M059J (cell line): ENCODE measurements at places on chromosomes 3 and 15.
A peak's percentile ranks its signal among the peaks of the same experiment; 100 is the strongest.

DNA sequence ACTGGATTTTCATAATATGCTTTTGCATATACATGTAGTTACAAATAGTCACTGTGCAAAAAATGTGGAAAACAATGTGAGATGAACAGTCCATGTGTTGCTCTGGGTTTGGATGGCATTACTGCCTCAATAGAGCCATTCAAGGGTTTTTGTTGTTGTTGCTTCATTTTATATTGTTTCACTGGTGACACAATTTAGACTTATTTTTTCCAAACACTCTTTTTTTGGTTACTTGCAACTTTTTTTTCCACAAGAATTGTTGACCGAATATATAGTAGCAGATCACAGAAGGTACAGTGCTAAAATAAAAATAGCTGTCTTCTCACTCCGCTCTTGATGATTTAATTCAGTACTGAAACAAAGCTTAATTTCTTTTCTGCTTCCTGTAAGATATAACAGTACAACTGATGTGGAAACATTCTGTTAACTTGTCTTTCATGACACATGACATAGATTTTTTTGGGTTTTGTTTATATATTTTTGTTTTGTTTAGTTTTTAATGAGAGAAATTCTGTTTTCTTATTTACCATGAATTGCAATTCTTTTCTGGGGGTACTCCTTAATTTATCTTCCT is 618.6 kb downstream of the NAALADL2 start:
- no peak for DNase-seq

DNA sequence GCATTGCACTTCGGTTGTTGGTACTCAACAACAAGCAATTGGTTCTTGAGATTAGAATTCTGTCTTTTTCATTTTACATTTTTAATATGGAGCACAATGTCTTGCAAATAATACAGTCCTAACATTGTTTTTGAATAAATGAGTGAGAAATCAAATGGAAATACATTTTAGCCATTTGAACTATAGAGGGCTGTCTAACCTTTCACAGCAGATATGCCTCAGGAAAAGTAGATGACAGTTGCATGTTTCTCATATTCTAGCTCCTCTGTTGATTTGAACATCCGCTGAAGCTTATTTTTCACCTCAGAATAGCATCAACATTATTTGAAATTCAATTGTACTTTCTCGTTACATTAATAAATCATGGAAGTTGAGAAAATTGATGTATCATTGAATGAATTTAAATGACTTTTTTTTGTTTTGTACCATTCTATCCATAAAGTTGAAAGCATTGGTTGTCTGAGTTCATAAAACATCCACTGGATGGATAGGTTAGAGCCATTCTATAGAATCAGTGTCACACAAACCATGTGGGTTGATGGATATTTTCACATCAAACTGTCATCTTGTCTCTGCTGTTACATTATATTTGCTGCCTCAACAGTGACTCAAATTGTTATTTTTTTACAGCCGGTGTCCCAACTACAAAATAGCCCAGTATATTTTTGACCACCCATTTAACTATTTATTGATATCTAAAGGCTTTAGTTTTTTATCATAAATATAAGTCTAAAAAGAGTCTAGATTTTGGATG is 928.3 kb downstream of the NSUN3 start:
- no peak for DNase-seq

- no peak for DNase-seq
These were observed 61.5 kb downstream of the APBA2 start for GRCh38 chr15:28947221-28947674.

DNA sequence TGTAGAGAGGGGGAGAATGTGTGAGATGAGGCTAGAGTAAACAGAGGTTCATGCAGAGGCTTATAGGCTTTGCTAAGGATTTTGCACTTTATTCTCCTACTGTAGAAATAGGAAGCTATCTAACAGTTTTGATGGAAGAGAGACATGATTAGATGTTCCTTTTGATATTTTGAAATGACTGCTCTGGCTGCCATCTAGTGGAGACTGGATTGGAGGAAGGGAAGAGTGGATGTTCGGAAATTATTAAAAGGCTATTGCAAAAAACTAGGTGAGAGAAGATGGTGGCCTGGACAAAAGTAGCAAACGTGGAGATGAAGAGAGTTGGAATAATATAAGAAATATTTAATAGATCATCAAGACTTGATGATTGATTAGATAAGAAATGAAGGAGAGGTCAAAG is 42.2 kb downstream of the SYN2 start:
- peak; percentile 4 for DNase-seq

- no peak for DNase-seq
These were observed 374.7 kb downstream of the TUSC7 start for GRCh38 chr3:117084277-117084676.

DNA sequence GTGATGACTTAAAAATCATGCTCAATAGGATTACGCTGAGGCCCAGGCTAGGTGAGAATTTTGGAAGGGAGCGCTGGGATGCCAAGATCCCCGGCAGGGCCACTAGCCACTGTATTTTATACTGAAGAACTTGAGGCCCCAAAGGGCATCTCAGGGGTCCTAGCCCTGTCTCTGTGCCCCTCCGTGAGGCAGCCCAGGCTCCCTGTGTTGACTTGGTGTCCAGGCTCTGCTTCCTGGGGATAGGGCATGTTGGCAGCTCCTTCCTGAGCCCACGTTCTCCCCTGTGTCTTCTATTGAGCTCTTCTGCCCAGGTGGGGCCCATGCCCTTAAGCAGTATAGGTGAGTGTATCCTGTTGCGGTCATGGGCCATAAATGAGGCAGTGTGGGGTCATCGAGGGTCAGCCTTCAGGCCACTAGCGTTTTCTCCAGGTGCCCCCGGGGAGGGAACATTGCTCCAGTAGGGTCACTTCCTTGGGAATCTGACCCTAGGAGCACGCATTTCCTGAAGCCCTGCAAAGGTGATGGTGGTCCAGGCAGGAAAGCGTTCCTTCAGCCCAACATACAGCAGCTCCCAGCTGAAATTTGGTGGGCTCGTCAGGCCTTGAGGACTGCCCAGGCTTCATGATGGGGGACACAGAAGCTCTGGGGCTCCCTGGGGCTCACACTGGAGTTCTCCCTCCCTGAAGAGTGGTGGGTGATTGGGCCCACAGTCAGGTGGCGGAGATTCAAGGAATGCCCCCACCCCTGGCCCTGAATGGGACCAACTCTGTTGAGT is 189.4 kb downstream of the UBE3A start:
- DNase-seq: no peak

- DNase-seq: no peak
These were observed 38.7 kb downstream of the FGD5 start for GRCh38 chr3:14857506-14857905.

GRCh38 chr3:8658306-8659212 is 14.0 kb upstream of the SSUH2 start:
- DNase-seq: peak; percentile 69

- DNase-seq: no peak
These were observed 7.1 kb downstream of the SLC25A20 start for GRCh38 chr3:48891606-48892005.

GRCh38 chr15:82595766-82596165 is 51.4 kb downstream of the CPEB1 start:
- DNase-seq: no peak

DNA sequence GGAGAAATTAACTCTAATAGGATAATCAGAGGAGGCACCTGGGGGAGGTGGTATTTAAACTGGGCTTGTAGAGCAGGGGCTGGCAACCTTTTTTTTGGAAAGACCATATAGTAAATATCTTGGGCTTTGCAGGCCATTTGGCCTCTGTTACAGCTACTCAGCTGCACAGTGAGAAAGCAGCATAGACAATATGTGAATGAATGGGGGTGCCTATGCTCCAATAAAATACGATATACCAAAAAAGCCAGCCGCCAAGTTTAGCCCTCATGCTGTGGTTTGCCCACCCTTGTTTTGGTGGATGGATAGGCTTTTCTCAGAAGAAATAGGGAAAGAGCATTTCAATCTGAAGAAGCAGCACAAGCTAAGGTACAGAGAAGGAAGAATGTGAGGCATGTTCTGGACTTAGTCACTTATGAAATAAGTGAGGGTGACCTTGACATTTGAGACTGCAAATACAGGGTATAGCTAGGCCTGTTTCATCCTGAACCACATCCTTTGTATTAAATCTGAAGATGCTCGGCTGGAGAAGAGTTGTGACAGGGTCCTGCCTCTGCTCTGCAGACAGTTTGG is 131.0 kb upstream of the NR2E3 start:
- DNase-seq: no peak

GRCh38 chr15:80710635-80711554 is 15.8 kb downstream of the ABHD17C start:
- DNase-seq: peak; percentile 66

DNA sequence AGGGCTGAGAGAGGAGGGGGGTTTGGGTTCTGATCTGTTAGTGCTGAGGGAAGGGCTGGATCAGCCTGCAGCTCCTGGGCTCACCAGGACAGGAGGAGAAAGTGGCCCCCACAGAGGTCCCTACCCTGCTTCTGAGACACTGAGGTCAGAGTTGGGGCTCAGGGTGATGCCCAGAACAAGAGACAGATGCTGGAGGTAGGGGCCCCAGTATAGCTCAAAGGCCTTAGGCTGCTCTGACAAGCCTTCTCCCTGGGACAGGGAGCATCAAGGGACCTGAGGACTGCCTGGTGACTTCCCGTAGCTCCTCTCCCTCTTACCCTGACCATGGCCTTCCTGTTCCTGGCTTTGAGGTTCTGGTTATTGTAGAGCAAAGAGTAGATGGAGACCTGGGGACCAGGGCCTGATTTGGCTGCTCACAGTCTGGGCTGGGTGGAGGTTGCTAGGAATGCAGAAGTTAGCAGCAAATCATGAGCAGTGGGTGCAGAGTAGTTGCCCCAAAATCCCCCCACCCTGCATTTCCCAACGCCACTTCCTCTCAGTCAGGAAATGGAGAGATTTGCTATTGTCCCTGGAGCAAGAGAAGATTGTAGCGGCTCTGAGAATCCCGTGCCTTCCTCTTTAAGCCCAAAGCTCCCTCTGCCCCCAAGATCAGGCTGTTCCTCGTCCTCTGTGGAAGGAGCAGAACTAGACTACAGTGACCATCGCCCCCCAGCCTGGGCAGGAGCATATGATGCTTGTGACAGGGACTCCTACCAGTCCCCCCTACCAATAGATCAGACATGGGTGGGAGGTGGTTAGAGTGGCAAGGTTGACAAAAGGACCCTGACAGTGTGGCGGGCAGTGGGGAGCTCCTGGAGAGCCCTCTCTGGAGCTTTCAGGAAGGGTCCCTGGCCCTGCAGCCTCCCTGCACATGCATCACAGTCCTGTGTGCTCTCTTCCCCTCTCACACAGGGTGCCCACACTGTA is 47.4 kb upstream of the SEC22A start:
- DNase-seq: no peak

GRCh38 chr3:119293871-119294695 is at the start of gene ARHGAP31:
TSS of gene ARHGAP31 (plus strand) at chr3:119294383. CDS start at chr3:119294905, 522 bp downstream.
- DNase-seq: peak; percentile 80

- no peak for DNase-seq
These were observed 276.2 kb upstream of the PLSCR5 start for GRCh38 chr3:146881356-146881755.

DNA sequence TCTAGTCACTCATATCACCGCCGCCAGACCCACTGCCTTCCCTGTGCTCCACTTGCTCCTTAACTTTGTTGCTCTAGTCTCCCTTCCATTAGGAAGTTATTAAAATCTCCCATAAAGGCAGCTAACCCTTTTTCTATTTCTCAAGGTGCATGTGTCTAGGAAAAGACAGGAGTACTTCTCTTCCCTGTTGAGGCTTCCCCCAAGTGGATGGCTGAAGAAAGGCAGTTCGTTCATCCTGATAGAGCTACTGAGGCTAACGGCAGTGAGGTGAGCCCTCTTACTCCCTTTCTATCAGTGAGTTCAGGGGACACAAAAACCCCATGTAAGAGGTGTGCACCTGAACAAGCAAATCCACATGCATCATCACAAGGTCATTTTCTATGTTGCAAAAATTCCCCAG is 397.8 kb downstream of the IGSF11 start:
- DNase-seq: peak; percentile 24

GRCh38 chr3:123338620-123339061 is 110.2 kb downstream of the ADCY5 start:
- DNase-seq: no peak

- DNase-seq: no peak
These were observed 20.4 kb downstream of the TMOD2 start for GRCh38 chr15:51771773-51772172.

- no peak for DNase-seq
These were observed 52.0 kb downstream of the CMSS1 start for GRCh38 chr3:99869621-99870020.

GRCh38 chr3:137770066-137770834 is 6.1 kb downstream of the SOX14 start:
- no peak for DNase-seq

DNA sequence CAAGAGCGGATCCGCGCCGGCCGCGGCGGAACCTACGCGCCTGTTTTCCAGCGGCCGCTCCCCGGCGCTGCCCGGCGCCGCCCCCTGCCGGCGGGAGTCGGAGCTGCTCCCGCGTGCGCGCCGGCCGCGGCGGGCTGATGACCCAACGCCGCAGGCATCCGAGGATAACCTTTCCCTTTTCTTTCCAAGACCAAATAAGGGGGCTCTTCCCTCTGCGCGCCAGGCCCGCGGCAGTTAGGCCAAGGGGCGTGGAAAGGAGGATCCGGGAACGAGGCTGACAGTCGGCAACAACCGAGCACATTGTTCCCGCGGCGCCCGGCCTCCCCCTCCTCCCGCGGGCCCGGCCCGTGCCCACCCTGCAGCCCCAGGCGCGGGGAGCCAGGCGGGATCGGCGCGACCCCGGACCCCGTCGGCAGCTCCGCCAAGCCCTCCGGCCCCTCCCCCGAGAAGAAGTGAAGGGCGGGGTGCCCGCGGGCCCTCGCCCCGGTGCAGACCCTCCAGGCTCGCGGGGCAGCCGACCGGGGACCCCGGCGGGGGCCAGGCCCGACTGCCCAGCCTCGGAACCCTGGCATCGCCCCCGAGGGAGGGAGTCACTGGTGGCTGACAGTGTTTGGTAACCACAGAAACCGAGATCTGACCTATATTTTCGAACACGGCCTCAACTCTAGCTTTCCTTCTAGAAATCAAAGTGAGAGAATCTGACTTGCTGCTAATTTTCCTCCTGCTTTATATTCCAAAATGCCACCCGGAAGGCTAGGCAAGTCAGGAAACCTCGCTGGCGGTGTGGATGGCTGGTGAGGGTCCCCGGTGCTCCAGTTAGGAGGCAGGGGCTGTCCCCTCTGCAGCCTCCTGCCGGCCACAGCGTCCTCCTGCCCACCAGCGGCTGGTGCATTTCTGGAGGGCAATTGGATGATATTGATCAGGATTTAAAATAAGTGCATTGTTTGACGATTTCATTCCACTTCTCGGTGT is 45.6 kb upstream of the SYNM start:
- DNase-seq: peak; percentile 85

GRCh38 chr15:63288342-63288741 is 10.9 kb downstream of the APH1B start:
- peak; percentile 23 for DNase-seq
